ENCODE measurements at places on chromosomes 16 and 17.

GRCh38 chr17:43832168-43832975, 574 bp downstream of the MPP3 start:
- DNase-seq: no peak

- DNase-seq: no peak
These were observed 9.9 kb downstream of the TBX4 start for GRCh38 chr17:61461967-61462718.

DNA sequence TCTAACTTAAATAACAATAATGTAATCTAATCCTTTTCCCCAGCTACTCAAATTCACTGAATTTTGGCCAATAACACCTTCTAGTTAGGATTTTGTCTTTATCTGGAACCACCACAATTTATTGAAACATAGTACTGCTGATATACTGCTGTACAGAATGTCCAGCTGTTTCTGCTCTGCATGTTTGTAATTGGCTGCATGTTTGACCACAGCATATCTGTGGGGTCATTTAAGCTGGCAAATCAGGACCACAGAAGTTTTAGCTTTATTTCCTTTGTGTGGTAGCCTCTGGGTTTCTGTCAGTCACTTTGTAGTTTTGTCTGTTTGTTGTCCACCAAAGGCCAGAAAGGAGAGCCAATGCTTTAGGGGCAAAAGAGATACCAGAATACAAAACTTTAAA, 22.2 kb upstream of the RAB11FIP4 start:
- no peak for DNase-seq

DNA sequence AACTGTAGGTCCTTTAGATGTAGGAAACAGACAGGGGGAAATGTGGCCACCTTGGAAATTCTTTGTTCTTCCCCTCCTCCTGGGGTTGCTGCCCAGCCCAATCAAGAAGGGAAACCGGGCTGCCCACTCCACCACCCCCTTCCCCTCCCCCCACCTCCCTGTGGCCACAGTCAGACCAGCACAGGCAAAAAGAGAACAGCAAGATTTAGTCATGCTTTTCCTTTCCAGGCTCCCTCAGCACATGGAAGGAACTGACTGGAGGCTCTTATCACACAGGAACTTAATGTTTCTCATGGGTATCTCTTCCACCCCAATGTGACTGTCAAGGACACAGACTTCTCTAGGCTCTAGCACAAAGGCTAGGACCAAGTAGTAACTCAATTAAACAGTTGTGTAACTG, 3.0 kb upstream of the CCL1 start:
- no peak for DNase-seq

DNA sequence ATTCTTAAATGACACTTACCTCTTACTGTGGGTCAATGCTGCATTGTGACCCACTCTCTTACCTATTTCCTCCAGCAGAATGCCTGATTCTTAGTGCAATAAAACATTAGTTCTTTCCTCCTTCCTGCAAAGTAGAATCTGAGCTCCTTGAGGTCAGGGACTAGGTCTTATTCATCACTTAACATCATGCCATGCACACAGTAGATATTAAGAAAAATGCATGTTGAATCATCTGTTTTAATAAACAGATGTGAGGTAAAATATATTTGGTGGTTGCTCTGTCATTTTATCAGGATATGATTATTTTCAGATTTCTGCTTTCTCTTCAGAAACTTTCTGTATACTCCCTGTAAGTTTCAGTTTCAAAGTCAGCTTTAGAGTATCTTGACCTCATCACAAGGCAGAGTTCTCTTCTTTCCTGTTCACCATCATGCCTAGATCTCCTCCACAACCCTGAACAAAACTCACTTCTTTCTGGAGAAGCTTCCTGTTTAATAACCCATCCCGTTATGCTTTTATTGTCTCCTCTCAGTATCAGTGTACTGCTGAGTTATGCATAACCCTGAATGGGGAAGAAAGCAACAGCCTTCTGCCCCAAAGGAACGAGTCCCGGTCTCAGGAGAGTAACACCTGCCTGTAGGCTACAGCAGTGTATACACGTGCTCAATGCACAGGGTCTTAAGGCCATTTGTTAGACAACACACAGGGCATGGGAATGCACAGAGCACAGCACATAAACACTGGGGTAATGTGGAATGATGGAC, 30.3 kb upstream of the SUPT4H1 start:
- no peak for DNase-seq

GRCh38 chr17:48336986-48337385, 93.0 kb downstream of the SKAP1 start:
- DNase-seq: no peak

- peak; percentile 77 for DNase-seq
These were observed 16.5 kb downstream of the MRPS23 start for GRCh38 chr17:57833179-57833939.

- no peak for DNase-seq
These were observed 85.4 kb downstream of the GAS7 start for GRCh38 chr17:10112962-10113361.

GRCh38 chr16:11151885-11152629, 103.9 kb downstream of the SOCS1 start:
- DNase-seq: no peak

DNA sequence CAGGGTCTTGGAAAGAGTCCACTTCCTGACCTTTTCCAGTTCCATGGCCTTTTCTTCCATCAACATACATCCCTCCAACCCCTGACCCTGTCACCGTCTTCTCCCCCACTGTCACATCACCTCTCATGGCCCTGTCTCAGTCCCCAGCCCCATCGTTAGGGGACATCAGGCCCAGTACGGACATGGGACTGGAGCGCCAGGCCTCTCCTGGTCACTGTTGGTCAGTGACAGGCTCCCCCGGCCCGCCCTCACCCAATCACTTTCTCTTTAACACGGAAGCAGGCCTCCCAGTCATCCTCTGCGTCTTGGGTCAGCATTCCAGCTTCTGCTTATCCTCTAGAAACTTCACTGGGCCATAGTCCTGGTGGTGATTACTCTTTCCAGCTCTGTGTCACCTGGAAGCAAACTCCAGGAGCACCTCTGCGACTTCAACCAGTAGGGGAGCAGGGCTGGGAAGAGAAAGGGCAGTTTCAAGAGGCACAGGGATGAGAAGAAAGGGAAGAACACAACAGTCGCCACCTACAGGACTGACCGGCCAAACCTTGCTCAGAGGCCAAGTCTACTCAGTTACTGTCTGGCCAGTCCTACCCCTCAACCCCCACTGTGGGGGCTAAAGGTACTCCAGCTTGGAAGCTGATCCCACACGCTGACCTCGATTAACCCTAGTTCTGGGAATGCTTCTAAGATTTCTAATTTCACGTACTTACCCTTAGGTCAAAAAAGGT, 15.9 kb upstream of the ICAM2 start:
- no peak for DNase-seq

GRCh38 chr16:30112197-30113030, 923 bp downstream of the GDPD3 start:
- peak; percentile 74 for DNase-seq

DNA sequence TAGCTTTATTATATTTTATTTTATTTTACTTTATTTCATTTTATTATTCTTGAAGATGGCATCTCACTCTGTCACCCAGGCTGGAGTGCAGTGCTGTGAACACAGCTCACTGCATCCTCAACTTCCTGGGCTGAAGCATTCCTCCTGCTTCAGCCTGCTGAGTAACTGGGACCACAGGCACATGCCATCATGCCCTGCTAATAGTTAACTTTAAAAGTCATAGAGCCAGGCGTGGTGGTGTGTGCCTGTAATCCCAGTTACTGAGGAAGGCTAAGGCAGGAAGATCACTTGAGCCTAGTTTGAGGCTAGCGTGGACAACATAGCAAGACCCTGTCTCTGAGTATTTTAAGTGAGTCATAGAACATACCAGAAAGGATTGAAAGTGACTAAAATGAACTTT, 38.7 kb downstream of the ESRP2 start:
- DNase-seq: no peak

GRCh38 chr17:39618956-39619785, 7.6 kb upstream of the PPP1R1B start:
- no peak for DNase-seq

DNA sequence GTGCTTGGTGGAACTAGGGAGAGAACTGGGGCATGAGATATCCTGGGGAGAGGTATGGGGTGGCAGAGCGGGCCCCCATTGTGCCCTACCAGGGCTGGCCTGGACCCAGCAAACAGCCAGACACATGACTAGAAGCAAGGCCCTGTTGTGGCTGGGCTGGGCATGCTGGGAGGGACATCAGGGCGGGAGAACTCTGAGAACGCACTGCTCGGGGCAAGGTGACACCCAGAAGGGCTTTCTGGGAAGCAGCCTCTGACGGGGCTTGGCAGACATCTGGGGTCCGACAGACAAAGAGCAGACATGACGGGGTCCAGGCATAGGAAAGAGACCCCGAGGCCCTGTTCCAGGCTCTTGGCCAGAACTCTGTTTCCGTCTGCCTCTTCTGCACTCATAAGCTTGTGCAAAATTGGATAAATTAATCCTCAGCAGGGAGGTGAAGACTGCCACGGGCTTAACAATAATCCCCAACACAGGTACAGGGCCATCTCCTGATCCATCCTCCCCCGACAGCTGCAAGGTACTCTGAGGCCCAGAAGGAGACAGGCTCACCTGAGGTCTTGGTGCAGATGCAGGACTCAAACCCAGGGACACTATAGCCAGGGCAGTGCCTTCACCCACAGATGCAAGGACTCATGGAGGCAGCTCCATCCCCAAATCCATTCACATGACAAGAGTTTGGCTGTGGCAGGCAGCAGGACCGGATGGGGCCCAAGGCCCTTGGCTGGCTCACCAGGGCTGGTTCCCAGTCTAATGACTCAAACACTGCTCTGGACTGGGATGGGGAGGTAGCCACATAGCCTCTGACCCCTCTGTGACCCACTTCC, 5.4 kb downstream of the SREBF1 start:
- DNase-seq: no peak

DNA sequence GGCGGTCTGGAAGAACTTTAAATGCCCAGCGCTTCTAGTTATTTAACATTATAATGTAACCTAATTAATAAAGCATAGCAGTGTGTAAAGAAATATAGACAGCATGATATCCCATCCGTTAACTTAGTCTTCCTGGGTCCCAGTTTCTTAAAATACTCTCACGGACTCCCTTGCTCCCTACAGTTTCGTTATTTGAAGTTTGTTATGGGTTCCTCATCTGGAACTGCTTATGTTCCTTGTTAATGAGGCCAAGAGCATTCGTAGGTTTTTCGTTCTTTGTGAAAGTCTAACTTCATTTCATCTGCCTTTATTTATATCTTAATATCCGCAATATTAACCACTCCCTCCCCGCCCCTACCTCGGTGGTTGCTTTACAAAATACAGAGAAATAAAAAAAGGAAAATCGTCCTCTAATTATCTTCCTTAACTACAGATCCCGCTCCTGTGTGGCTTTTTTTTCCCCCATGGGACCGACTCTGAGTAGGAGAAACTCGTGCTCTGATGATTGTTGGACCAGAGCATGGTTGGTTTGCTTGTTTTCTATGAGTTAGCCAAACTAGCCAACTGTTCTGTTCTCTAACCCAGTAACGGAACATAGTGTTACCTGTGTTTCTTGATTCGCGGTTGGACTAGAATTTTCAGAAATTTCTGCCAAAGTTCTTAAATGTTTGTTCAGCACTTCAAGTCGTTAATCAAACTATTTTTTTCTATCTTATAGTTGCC, 863 bp downstream of the ADPRM start:
- DNase-seq: no peak

- DNase-seq: no peak
These were observed 9.0 kb downstream of the CDH5 start for GRCh38 chr16:66375451-66375850.

- no peak for DNase-seq
These were observed 7.7 kb upstream of the AATK start for GRCh38 chr17:81173762-81174155.

- DNase-seq: no peak
These were observed 131.9 kb upstream of the XYLT1 start for GRCh38 chr16:17602678-17603077.

DNA sequence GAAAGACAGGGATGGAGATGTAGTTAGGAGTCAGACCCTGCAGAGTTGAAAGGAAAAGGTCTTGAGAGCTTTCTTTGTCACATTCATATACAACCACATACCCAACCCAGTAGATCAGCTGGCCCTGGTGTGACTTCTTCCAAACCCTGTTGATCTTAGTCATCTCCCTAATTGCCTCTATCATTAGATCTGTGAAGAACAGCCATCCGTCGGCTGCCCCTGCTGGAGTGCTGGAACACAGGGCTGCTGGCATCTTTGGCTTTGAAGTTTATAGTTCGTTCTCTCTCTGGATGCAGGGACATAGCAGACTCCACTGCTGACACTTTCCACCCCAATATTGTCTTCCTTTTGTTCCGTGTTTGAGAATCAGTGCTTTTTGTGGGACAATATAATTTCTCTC, 10.4 kb upstream of the SMG8 start:
- no peak for DNase-seq

DNA sequence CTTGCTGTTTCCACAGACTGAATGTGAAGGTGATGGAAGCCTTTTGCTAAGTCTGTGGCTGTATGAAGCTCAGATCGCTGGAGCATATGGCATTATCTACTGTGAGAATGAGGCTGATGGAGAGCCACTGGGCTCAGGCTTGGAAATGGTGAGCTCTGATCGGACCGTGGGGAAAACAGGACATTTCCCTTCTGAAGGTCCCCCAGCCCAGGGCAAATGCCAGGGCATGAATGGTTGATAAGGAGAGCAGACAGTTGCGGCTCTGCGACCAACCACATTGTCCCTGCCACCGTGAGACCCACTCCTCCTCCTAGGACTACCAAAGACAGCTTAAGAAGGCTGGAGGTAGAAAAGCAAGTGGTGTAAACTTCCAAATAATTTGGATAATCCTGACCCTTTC, 4.7 kb upstream of the CUEDC1 start:
- no peak for DNase-seq

DNA sequence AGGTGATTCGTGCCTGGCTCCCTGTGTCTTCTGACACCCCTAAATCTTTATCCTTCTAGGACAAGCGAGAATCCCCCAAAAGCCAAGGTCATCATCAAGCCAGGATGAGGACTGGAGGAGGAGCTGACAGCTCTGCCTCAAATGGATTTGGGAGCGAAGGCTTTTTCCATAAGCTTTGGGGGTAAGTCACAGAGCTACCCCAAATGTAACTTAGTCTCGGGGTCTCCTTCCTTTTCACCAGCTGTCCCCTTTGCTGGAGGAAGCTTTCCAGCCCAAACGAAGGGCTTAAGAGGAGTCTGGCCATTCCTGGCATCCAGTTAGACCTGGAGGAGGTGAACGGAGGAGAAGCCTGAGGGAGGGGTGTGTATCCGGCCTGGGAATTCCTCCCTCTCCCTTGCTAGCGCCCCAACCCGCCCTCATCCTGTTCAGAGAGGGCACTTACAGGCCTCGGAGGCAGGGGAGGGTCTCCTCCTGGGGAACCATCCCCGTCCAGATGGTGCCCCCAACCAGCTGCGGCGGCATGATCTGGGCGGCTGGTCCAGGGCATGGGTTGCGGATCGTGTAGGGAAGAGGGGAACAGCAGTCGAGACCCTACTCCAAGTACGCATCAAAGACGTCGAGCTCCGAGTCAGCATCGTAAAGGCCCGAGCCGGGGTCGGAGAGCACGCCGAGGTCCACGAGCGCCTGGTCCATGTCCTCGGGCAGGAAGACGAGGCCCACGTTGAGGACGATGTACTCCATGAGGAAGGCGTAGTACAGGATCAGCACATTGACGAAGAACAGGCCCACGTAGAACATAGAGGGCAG, 938 bp downstream of the DEXI start:
- peak; percentile 18 for DNase-seq

- DNase-seq: no peak
These were observed 51.7 kb downstream of the CMC2 start for GRCh38 chr16:80954985-80955384.
